ENCODE measurements at places on chromosomes 7 and 10. TPM values are rescaled to one million over a fixed set of nuclear protein-coding genes. Genes with fewer than 3 reads are reported as not detected.

The MYL10 gene
- not detected for total RNA-seq

DNA sequence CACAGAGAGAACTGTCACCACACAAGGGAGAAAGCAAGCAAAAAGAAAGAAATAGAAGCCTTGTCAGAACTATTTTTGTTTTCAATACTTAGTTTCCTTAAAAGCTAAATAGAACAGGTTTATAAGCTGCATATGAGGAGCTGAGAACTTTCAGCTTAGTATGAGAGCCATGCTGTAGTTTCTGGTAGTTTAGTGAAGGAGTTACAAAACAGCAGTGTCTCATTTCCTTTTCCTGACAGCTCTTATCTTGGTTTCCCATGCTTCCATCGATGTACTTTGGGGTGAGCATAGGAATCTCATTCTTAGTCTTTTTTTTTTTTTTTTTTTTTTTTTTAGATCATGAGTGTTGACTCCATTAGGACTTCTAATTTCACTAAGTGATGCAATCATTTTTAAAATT, 8.6 kb upstream of the CHRM2 start:
- no peaks in the 10 kb centered on the region for H3K36me3 ChIP-seq
- no peaks in the 10 kb centered on the region for H3K27me3 ChIP-seq
- H3K4me1 ChIP-seq: no peaks in the 10 kb centered on the region
- H3K27ac ChIP-seq: no peak overlapping the region
- no peak for DNase-seq
- no peak overlapping the region for H3K4me3 ChIP-seq

GRCh38 chr10:21593986-21594385, 60.0 kb downstream of the MLLT10 start:
- no peaks in the 10 kb centered on the region for H3K27me3 ChIP-seq
- H3K36me3 ChIP-seq: no peaks in the 10 kb centered on the region
- no peak for DNase-seq

DNA sequence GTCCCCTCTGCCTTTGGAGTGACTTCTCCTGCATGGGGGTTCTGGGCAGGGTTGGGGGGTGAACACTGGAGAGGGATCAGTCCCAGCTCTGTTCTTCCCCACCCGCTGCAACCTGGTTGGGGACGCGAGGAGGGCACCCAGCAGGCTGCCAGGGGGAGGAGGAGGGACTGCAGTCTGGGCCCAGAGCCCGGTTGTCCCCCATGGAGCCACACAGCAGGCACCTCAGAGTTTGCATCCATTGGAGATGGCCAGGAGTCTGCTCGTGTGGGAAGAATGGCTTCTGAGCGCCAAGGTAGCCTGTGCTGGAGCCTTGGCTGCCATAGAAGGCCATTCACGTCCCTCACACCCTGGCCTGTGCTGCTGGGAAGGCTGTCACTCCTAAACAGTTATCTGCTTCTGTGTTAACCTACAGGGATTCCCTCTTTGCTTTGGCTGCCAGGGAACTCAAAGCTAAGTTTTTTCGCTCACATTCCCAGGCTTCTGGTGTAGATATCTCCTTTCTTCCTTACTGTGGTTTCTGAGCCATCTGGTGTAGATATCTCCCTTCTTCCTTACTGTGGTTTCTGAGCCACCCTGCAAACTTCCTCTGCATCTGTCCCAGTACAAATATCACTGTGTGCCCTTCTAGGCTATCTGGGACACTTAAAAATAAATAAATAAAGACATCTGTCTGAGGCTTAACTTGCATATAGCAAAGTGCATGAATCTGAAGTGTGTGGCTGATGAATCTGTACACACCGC, 133.7 kb downstream of the LHPP start:
- H3K4me1 ChIP-seq: peaks cover under 1% of the 10 kb centered on the region
- no peaks in the 10 kb centered on the region for H3K36me3 ChIP-seq
- DNase-seq: peak; percentile 26
- no peak overlapping the region for H3K4me3 ChIP-seq
